Bone marrow (tissue), 2 donors: ENCODE measurements at places on chromosomes 1 and 21.

- no peak for DNase-seq
Observed at GRCh38 chr1:207268337-207268736, 53.1 kb upstream of the CD55 start.

- DNase-seq: no peak
Observed at GRCh38 chr1:169586067-169586394, 250 bp downstream of the F5 start.

DNA sequence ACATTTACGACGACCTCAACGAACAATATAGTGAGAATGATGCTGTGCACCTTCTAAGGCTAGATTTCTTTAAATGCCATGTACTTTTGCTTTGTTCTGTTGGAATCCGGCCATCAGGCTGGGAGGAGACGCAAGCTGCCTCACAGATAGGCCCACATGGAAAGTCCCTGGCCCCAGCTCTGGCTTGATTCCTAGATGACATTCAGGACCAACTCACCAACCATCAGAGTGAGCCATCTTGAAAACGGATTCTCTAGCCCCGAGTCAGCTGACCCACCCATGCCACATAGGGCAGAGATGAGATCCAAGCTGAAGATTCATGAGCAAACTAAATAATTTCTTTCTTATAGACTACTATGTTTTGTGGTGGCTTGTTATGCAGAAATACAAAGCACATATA lies 164.4 kb downstream of the ZNF281 start:
- DNase-seq: no peak

DNA sequence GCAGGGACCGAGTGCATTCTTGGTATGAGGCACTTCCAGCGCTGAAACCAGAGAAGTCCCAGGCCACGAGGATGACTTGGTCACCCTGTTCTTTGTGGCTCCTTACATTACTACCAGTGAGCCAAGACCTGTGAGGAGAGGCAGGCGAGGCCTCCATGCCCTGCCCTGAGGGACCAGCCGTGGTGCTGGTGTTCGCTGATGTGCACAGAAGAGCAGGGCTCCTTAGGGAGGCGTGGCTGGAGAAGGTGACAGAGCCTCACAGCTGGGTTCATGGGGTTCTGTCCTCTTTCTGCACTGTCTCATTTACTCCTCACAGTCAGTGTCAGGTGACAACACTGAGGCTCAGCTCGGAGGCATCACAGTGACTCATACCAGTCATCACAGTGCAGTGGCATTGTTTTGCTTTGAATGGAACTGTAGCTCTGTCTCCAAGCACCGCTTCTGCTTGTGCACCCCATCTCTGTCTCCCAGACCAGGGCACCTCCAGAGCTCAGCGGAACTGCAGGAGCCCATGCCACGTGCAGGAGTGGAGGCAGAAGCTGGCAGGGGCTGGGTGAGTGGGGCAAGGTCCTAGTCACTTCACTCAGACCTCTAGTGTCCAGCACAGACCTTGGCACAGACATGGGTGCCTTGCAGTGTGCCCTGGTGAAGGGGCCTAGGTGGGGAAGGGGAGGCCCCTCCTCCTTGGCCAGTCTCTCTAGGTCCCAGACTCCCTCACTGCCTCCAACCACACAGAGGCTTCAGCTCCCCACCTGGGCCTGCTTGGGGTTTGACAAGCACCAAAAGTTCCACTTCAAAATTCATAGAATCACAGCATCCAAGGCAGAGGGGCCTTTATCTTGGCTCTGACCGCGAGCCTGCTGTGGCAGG lies 310.9 kb downstream of the MATN1 start:
- DNase-seq: no peak

- no peak for DNase-seq
Observed at GRCh38 chr1:34549199-34549598, 205.6 kb upstream of the GJB5 start.

- no peak for DNase-seq
Observed at GRCh38 chr1:116556289-116557006, 14.4 kb downstream of the CD58 start.

DNA sequence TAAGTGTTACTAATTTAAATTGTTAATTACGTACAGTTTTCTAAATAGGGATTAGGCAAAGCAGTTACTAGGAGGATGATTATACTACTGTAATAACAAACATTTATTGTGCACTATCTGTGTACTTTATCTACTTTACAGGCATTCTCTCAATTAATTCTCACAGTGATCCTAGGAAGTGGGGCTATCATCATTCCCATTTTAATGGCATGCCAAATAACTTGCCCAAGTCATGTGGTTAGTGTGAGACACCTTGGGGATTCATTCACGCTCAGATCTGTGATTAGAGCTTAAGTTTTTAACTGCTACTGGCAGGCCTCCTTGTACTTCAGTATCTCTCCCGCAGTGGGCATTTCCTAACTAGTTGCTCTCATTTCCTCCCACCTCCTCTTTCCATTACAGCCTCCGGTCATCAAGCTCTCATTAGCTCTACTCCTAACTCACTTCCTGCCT lies 11.5 kb downstream of the PHLDA3 start:
- DNase-seq: no peak

- DNase-seq: peak; percentile 38
Observed at GRCh38 chr1:178541829-178542553, 29.1 kb downstream of the TEX35 start.

DNA sequence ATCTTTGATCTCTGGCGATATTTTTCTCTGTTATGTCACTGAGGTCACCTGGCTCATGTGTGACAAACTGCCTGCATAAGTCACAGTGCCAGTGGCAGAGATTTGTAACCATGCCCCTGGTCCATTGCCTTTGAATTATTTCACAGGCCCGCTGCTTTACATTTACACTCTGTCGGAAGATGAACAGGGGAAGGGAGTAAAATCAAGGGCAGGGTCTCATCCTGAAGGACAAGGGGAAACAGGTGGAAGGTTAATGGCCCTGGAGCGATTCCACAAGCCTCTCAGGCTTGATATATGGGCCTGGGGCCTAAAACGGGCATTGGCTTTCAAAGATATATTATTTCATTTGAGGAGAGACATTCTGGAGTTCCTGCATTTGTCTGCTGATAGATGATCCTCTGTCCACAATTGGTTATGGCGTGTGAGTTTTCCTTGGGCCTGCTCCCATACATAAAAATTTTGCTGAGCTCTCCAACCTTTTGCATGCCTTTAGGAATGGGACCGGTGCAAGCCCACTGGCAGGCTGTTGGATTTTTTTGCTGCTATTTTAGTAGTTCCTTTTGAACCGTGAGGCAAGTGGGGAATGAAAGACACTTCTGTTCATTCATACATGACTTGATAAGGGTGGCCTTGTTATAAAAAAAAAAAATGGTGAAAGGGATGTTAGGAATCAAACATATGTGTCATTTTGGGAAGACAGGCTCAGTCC lies 51.9 kb downstream of the NR5A2 start:
- DNase-seq: no peak

DNA sequence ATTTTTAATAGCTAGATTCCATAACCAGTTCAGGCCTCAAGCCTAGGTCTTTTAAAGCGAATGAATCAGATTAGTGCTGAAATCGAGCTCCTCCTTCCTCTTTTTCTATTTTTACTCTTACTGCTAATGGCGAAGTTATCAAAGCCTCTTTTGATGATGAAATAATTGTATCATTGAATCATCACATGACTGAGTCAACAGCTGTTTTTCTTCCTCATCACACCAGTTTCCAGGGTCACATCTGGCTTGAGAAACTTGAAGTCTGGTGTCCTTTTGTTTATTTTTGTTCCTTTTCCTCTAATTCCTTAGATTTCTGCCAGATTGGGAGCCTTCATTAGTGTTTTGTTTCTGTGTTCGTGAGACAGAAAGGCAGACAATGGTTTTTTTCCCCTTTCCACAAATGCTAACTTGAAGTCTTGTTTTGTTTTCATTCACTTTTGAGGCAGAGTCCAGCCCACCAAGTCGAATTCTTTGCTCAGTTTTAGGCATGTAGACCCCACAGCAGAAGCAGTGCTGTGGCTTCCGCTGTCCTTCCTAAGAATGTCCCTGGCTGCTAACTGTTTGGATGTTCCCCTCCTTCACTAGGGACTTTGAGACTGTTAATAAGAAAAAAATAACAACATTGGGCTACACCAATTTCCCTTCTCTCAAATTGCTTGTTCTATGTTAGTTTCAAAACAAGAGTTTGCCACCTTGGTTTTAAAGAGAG lies 51.9 kb upstream of the FMOD start:
- DNase-seq: peak; percentile 33

GRCh38 chr1:184050636-184051035 lies 894 bp upstream of the TSEN15 start:
- DNase-seq: no peak

DNA sequence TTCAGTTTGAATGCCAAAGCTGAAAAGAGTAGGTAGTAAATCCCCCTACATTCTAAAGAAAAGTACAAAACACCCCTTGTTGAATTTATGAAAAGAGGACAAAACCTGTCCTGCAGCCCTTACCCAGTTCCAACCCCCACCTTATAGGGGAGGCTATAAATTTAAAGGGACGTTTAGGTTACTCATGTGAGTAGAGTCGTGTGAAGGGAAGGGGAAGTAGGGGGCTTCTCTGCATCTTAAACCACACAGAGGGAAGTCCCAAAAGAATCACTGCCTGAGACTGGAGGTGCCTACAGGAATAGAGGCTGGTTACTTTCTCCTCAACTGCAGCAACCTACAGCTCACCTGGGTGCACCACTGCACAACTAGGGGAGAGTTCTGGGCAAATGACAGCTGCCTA lies 36.7 kb upstream of the KIRREL1 start:
- no peak for DNase-seq

GRCh38 chr1:32219022-32219421 lies 3.1 kb downstream of the TMEM234 start:
- DNase-seq: no peak

- no peak for DNase-seq
Observed at GRCh38 chr1:43706598-43707189, 642 bp upstream of the ST3GAL3 start.

GRCh38 chr1:198927129-198927528 lies 288.3 kb downstream of the PTPRC start:
- no peak for DNase-seq

DNA sequence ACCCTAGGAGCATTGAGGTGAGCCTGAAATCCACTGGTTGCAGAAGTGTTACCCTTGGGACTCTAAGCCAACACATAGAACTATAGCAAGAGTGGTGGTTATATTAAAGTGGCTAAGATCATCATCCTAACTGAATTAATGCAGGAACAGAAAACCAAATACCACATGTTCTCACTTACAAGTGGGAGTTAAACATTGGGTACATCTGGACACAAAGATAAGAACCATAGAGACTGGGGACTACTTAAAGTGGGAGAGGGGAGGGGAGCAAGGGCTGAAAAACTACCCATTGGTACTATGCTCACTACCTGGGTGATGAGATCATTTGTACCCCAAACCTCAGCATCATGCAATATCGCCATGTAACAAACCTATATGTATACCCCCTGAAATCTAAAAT lies 100.0 kb downstream of the SLC25A24 start:
- DNase-seq: no peak

GRCh38 chr1:235566084-235566483 lies 61.8 kb upstream of the B3GALNT2 start:
- no peak for DNase-seq

GRCh38 chr1:150389650-150390049 lies 25.7 kb downstream of the RPRD2 start:
- no peak for DNase-seq

DNA sequence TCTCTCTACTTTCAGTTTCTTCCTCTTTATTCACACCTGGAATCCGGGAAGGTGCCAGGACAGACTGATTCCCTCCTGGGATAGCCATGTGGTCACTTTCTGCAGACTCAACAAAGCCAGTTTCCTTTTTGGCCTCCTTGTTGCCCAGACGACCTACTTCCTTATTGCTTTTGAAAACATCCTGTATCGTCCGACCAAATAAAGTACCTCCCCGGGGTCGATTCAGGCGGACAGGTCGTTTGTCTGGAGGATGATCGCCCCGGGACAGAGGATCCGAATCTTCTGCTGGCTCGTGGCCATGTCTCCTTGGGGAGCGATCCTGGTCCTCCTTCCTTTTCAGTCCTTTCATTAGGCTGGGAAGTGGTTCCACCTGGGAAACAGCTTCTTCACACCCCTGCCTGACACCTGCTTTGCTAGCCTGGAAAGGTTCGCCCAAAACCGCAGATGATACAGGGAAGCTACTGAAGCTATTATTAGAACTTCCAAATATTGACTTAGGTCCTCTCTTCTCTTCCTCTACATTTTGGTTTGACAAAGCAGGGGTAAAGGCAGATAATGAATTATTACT lies 1.2 kb downstream of the MCM3AP start:
- no peak for DNase-seq

DNA sequence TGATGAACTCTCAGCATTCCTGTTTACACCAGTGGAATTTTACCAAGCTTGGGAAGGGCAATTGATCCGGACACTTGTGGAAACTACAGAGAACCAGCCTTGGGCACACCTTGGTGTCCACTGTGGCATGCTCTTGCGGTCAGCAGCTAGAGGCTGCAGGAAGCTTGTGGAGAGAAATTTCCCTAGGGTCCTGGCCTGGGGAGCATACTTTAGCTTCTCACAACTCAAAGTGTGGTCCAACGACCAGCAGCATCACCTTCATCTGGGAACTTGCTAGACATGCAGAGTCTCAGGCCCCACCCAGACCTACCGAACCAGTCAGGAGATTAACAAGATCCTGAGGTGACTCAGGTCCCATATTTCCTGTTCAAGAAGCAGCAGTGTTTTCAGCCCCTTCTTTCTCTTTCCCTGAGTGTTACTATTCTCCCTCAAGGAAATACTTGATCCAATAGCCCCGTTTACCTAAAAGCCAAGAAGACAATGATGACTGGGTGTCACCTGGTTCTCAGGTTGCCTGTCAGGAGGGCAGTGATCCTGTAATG lies 55.7 kb upstream of the KCNE2 start:
- no peak for DNase-seq

GRCh38 chr1:226867461-226868054 lies 2.9 kb upstream of the PSEN2 start:
- no peak for DNase-seq

- DNase-seq: no peak
Observed at GRCh38 chr1:246300626-246301549, 206.2 kb downstream of the SMYD3 start.

DNA sequence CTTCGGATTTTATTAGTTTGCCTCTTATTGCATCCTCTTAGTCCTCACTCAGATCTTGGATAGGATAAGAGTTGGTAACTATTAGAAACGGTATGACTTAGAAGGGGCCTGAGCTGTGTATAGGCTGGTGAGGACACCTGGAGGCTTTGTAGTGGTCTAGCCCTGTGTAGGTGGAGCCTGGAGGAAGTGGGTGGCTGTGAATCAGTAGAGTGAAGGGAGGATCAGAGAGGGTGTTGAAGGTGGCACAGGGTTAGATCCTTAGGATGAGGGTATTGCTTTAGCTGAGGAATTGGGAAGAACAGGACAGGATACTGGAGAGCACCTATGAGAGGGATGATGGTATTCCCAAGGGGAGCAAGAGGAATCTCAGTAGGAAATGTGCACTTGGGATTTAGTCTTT lies 5.7 kb downstream of the VANGL1 start:
- no peak for DNase-seq

GRCh38 chr1:157114183-157115121 lies 14.8 kb upstream of the ETV3L start:
- no peak for DNase-seq

DNA sequence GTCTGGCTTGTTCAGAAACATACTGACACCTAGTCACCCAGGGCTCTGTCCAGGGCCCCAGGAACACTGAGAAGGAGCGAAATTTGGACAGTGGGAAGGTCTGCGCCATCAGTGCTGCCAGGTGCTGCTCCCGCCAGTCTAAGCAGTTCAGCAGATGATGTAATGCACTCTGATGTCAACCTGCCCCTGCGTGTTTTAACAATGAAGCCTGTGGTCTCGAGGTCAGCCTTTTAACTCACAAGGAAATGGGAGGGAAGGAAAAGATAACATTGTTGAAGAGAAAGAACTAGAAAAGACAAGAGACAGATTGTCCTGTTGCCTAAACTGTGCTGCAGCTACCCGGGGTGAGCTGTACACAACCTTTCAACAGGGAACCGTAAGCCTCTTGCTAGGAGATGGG lies 126.6 kb upstream of the IFFO2 start:
- no peak for DNase-seq
